Colonic mucosa (tissue), 4 donors: ENCODE measurements at places on chromosomes 2 and 18. TPM values are rescaled to one million over a fixed set of nuclear protein-coding genes. Genes with fewer than 3 reads are reported as not detected.
A peak's percentile ranks its signal among the peaks of the same experiment; 100 is the strongest.

DNA sequence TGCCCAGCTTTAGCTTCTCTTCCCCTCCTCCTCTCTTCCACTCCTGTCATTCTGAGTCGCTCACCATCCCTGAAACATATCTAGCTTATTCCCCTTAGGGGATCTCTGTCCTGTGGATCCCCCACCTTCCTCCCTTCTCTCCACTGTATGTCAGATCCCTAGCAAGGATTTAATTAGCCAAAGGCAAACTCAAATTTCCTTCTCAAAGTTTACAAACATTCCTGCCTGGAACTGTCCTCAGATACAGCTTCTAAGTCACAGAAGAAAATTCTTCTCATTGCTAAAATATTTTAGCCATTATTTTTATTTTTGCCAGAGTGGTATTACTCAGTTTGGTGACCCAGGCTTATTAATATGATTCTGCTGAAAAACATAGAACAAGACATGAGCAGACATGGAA is 315.3 kb downstream of the CYP26B1 start:
- DNase-seq = no peak

- no peak for DNase-seq
These were observed 51.5 kb downstream of the L3MBTL4 start for GRCh38 chr18:6363216-6363615.

DNA sequence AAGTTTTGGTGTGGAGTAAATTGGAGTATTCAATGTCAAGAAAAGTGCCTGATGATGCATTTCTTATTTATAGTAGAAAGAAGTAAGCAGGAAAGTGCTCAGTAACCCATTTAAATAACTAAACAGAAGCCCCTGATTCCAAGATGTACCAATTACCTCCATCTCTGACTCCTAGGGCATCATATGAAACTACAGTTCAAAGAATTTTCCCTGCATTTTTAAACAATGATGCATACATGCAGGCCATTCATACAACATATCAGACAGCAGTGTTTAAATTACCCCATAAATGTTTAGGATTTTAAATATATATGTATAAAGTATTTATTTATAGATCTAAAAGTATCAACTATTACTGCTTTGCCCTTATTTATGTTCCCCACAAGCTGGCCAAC is 36.2 kb downstream of the FTCDNL1 start:
- no peak for DNase-seq

GRCh38 chr2:190822043-190822442 is 58.6 kb upstream of the GLS start:
- DNase-seq = no peak

GRCh38 chr2:240388471-240389301 is 46.8 kb upstream of the GPC1 start:
- no peak for DNase-seq

GRCh38 chr18:23998820-23999219 is 15.7 kb upstream of the TTC39C start:
- peak; percentile 67 for DNase-seq

GRCh38 chr2:69741575-69742321 is at the start of gene ANXA4:
ANXA4 (plus strand) TSS chr2:69742134; CDS start chr2:69781566, 39,432 bp downstream.
- DNase-seq = peak; percentile 96

DNA sequence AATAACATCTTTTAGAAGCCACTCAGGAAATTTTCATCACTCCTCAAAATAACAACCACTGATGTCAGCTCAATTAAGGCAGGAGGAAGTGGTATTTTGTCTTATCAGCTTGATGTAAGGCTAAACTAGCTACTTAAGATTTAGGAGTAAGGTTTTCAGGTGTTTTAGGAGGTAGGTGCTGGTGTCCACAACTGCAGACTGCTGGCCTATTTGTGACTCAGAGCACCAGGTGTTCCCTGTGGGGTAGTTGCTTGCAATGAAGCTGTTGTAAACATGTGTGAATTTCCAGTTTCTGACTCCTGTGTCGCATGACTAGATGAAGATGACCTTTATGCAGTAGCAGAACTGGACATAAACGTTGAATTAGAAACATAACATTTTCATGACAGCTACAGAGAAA is 164.2 kb downstream of the THSD7B start:
- no peak for DNase-seq

DNA sequence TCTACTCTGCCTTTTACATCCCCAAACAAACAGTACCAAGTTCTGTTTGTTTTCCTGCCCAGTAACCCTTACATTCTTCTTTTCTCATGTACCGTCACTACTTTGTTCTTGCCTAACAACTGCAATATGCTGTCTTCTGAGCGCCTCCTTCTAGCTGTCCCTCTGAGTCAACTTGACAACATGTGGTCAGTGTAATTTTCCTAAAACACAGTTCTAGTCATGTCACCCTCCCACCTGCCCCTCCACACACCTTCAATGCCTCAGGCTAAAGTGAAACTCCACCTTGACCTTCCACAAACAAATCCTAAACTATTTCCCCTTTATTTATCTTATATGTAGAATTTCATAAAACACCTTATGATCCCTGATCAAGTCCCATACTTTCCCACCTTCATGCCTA is 124.6 kb upstream of the CD302 start:
- no peak for DNase-seq

GRCh38 chr2:205471776-205472175 is 210.5 kb upstream of the NRP2 start:
- no peak for DNase-seq

- DNase-seq = no peak
These were observed 285.6 kb downstream of the NR4A2 start for GRCh38 chr2:156046900-156047299.

DNA sequence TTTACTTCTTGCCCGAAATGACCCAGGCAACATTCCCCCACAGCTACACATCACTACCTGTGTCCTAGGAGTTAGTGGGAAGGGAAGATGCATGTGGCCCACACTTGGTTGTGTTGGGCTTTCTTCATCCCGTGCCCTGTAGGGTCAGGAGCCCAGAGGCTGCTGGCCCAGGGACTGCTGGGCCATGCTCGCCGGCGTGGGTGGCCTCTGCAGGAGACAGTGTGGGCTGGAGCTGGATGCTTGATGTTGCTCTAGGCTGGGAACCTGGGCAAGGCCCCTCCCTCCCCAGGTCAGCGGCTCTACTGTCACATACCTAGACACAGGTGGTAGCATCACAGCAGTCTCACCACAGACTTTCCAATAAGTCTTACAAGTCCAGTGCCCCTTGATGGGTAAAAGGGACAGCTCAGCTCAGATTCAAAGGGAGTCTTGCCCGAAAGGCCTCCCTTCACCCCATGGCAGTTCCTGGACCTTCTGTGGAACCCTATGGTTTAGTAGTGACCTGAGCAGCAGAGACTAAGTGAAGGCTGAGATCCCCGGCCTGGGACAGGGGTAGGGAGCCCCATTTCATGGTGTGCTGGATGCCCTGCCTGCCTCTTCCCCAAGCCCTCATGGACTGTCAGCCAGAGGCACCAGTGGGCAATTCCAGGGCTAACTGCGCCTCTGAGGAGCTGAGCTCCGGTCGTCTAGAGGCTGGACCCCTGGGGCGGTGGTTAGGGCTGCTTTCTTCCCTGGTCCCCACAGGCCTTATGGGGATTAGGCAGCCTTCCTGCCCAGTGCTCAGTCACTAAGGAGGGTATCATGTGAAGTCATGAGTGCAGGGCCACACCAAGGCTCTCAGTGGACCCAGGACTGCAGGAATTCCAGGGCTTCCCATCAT is 45.4 kb upstream of the FAHD2A start:
- DNase-seq = peak; percentile 4

DNA sequence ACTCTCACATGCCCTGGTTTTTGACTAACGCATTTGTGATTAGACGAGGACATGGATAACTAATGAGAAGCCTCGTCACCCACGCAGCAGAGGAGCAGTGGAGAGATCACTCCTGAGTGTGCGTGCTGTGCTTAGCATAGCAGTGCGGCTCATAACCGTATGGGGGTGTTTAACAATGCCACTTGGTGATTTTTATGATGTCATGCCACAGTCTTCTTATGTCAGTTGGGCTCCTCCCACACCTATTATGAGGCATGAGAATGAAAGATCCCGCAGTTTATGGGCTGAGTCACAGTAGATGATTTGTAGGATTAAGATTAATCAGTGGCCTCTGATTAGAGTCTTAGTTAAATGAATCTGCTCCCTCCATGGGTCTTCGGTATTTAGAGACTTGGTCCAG is 2.5 kb upstream of the SMIM21 start:
- DNase-seq = no peak

DNA sequence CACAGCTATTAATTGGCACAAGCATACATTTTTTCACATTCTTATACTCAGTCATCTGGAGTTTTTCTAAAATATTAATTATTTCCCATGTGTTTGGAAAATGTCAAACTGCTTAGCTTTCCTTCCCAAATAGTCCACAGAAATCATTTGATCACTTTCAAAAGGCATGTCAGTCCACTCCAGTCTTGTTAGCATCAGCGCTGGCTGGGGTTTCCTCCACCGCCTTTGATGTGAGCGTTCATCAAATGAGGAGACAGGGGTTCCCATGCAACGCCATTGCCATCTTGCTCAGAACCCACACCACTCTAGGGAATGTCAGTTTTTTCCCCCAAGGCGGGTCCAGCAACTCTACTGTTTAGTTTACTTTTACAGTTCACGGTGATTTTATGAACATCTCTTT is 13.1 kb upstream of the RAX start:
- no peak for DNase-seq

- DNase-seq = no peak
These were observed 57.6 kb upstream of the SERTAD2 start for GRCh38 chr2:64711252-64711800.

- DNase-seq = peak; percentile 62
These were observed 44.3 kb upstream of the TMEM87B start for GRCh38 chr2:112010751-112011150.

DNA sequence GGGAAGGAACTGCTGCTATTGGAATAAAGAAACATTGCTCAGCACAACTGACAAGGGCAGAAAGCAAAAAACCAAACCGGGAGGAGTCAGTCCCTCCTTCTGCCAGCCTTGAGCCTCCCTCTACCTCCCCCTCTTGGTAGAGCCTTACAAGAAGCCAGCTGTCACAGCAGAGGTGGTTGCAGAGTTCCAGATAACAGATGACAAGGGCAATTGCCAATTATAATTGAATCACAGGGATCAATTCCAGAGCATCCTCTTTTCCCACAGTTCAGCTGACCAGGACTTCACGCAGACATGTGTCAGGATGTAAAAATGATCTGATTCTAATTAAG is 548.2 kb upstream of the LRRTM1 start:
- no peak for DNase-seq

- no peak for DNase-seq
These were observed 481.9 kb upstream of the SPRED2 start for GRCh38 chr2:65914244-65914786.

DNA sequence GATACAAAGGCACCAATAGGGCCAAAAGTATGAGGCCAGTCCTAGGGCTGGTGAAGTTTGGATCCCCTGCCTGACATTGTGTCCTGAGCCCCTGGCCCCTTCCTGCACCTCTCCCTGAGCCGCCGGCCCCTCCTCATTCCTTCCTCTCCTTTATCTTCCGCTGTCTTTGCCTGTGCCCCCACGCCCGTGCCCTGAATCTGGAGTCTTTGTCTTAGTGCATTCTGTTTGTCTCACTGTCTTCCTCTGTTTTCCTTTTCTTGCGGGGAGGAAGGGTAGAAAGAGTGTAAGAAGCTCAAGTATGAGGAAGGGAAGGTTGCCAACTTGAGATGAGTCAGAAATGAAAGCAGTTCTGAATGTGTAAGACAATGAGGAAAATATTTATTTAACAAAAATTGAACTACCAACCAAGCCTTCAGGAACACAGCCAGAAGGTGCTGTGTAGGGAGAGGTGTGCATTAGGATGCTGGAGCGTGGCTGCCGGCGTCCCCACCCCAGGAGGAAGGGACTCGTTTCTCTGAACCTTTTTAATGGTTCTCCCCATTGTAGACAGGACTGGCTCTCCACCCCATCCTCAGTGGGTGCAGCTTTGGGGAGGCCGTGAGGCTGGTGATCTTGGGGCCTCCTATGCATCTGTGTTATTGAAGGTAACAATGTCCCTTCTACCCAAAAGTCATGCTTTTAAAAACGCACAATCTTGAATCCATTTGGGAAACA is 133.1 kb downstream of the NEDD4L start:
- DNase-seq = no peak

DNA sequence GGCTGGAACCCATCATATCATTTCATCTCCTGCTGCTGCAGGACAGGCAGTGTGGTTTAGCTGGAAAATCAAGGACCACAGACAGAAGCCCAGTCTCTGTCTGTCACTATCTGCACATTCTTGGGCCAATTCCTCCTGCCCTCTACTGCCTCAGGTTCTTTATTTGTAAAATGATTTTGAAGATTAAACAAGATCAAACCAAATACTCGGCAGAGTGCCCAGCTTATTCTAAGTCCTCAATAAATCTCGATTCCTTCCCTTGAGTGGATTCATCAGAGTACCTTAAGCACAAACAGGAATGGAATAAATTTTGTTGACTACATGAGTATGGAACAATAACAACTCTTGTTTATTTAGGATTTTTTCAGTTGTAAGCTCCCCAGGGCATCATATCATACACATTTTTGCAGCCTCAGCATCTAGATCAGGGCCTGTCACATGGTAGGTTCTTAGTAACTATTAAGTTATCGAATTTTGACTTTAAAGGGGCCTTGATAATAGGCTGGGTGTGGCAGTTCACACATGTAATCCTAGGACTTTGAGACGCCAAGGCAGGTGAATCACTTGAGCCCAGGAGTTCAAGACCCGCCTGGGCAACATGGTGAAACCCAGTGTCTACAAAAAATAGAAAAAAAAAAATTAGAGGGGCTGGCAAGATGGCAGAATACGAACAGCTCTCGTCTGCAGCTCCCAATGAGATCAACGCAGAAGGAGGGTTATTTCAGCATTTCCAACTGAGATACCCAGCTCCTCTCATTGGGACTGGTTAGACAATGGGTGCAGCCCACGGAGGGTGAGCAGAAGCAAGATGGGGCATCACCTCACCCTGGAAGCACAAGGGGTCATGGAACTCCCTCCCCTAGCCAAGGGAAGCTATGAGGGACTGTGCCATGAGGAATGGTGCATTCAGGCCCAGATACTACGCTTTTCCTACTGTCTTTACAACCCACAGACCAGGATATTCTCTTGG is 11.1 kb downstream of the RHOB start:
- no peak for DNase-seq

DNA sequence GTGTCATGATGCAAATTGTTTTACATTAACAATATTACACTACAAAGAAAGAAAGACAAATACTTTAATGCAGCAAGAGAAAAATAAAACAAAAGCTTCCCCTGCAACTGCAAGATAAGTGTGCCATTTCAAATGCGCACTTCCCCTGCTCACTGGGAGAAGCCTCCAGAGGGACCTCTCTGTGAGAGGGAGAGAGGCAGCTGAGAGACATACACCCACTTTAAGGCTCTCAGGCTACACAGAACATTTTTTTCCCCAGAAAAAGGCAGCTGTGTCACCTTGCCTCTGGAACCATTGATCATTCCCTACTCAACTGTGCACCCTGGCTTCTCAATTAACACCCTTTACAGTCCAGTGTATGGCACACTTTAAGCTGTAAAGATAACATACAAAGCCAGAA is 75.2 kb downstream of the DPP4 start:
- no peak for DNase-seq

GRCh38 chr18:72726201-72726600 is 141.6 kb downstream of the NETO1 start:
- no peak for DNase-seq

- DNase-seq = no peak
These were observed 39.7 kb upstream of the VRK2 start for GRCh38 chr2:58006952-58007284.

The REV1 gene
- total RNA-seq = 29.7 TPM

The MALL gene
- 567 TPM for total RNA-seq

The UGT1A4 gene
- 1.8 TPM for total RNA-seq

The FBXO41 gene
- 2.5 TPM for total RNA-seq

The RIT2 gene
- not detected for total RNA-seq

The ERLEC1 gene
- total RNA-seq = 51.9 TPM

The NAGK gene
- total RNA-seq = 55.6 TPM
